Muscle of back (tissue), 13 donors: ENCODE measurements at places on chromosomes 13 and 19.
A peak's percentile ranks its signal among the peaks of the same experiment; 100 is the strongest.

- no peak for DNase-seq
Observed at GRCh38 chr19:44066305-44066704, 5.7 kb upstream of the ZNF284 start.

- DNase-seq: peak; percentile 2
Observed at GRCh38 chr13:72458701-72459100, 268.7 kb downstream of the MZT1 start.

- no peak for DNase-seq
Observed at GRCh38 chr13:88031980-88032559, 360.9 kb downstream of the SLITRK5 start.

- DNase-seq: no peak
Observed at GRCh38 chr19:38715555-38715954, 28.7 kb downstream of the CAPN12 start.

DNA sequence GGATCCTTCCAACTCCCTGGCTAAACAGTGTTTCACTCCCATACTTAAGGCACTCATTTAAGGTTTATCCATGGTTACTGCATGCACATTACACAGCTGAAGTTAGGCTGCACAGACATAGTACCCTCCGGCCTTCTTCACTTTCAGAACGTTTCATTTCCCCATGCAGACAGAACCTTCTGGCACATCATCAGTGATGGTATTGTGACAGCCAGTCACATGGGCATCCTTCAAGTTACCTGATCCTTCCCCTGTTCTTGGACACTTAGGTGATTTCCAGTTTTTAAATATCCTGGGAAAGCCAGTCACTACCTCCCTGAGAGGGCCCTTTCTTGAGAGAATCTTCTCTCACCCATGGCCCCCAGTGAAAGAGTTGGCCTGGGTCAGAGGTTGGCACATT lies 9.1 kb downstream of the SMIM7 start:
- no peak for DNase-seq

- no peak for DNase-seq
Observed at GRCh38 chr13:100069278-100069677, 19.6 kb upstream of the PCCA start.

GRCh38 chr19:41325947-41326706 lies 16.2 kb downstream of the CCDC97 start:
- DNase-seq: no peak

DNA sequence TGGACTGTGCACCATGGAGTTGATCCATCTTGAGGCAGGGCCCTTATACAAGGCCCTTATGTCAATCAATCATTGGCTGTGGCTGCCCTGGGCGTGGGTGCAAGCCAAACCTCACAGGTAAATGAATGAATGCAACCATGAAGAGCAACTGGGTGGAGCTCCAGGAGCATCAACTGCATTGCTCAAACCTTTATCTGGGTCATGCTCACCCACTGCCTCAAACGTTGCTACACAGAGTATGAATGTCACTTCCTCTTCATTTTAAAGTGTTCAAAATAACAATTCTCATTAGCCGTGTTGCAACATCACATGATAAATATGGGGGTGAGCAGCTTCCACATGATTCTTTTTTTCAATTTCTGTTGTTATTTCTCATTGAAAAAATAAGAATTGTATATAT lies 6.4 kb upstream of the ZNF333 start:
- no peak for DNase-seq

DNA sequence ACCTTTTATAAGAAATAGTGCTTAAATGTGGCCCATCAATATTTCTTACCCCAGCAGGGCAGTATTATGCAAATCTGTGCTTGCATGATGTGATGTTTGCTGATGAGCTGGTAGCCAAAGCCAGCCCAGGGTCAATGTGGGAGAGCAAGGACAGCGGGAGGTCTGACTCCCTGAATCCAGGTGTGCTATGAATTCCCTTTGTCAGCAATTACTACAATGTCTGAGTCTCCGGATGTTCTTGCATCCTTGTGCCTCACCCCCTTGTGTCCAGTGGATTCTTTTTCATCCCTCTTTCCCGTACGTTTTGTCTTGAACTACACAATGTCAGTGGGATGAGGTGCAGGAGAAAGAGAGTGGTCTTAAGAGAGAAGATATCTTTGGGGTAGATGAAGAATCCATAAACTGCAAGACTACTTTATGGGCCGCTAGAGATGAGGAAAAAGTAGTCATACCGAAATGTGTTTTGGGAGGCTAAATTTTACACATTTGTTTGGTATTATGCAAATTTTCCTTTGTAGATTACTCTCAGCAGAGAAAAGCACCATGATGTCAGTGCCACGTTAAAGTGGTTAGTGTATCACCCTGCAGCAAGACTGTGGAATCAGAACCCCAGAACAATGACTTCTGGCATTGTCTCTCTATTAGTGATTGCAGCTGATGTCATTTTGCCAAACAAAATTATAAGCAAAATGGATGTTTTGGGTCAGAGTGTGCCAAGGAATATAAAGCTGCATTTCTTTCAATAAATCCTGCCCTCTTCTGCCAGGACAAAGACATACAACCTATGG lies 53.5 kb upstream of the TSHZ3 start:
- DNase-seq: no peak

GRCh38 chr19:610071-610800 lies 20.6 kb downstream of the HCN2 start:
- DNase-seq: no peak

GRCh38 chr19:41265395-41266153 lies 1.4 kb downstream of the HNRNPUL1 start:
- peak; percentile 18 for DNase-seq

- peak; percentile 93 for DNase-seq
Observed at GRCh38 chr19:8592231-8593009, 15.2 kb upstream of the MYO1F start.

DNA sequence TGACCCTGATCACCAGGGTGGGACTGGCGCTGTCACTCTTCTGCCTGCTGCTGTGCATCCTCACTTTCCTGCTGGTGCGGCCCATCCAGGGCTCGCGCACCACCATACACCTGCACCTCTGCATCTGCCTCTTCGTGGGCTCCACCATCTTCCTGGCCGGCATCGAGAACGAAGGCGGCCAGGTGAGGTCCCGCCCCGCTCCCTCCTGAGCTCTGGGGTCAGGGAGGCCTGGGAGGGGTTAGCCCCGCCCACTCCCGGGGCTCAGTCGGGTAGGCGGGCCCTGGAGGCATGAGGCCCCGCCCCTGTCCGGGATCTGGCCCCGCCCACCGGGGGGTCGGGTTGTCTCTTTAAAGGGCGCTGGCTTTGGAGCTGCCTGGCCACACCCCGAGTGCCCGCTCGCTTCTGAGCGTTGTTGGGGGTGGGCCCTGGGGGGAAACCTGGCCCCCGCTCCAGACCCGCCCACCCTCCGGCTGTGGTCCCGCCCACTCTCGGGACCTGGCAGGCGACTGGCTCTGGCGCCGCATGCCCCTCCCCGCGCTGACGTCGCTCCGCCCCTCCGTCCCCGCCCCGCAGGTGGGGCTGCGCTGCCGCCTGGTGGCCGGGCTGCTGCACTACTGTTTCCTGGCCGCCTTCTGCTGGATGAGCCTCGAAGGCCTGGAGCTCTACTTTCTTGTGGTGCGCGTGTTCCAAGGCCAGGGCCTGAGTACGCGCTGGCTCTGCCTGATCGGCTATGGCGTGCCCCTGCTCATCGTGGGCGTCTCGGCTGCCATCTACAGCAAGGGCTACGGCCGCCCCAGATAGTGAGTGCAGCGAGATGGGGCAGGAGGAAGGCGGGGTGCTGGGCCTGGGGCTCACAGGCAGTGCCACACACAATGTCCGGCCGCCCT lies 13.1 kb downstream of the DDX39A start:
- DNase-seq: peak; percentile 92

DNA sequence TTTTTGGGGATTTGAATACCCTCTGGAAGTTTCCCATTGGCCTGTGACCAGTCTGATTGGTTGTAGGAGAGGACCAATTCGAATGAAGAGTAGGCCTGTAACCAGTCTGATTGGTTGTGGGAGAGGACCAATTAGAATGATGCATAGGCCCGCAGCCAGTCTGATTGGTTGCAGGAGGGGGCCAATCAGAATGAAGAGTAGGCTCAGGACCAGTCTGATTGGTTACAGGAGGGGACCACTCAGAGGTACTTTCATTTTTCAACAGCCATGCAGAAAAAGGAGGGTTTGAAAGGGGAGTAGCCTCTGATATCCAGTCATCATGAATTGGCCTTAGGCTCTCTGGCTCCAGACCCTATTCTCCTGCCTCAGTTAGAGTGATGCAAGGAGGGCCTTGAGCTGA lies 30.4 kb upstream of the SLC1A5 start:
- DNase-seq: no peak

DNA sequence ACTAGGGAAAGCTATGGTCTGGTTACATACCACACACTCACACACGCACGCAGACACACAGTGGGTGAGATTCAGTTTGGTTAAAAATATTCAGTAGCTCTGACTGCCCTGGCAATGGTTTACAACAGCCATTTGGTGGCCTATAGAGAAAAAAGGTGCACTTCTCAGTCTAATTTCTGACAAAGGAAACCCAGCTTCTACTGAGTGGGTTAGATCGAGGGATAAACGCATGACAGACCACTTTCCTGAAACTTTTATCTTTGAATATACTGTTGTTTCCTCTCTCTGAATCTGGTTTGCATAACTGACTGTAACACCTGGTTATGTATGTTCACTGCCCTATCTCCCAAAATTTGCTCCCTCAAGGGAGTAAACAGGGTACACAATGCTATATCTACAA lies 2.5 kb downstream of the LIG4 start:
- no peak for DNase-seq

DNA sequence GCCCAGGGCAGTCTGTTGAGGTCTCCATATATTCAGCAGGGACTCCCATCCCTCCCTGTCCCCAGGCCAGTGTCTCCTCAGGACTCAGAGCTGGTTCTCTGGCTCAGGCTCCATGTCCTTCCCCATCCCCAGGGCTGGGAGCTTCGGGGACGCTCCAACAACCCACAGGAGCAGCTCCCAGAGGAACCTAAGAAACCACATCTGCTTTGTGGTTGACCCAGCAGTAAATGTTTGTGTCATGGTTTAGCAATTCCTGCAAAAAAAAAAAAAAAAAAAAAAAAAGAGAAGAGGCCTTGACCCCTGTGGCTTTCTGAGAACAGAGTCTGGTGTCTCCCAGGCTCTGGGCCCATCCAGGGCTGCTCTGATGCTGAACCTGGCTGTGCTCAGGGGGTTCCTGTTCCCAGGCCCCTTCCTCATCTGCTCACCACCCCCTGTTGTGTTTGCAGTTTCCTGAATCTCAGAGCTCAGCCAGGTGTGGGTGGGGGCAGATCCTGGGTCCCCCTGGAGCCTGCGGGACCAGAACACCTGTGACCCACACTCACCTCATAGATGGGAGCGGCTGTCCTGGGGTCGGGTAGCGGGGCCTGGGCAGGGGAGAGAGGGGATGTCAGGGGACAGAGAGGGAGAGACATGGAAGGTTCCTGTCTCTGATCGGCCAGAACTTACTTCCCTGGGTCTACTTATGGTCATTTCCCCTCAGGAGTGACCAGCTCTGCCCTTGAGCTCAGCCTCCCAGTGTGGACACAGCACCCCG lies 25.2 kb upstream of the CEACAM1 start:
- DNase-seq: peak; percentile 30

DNA sequence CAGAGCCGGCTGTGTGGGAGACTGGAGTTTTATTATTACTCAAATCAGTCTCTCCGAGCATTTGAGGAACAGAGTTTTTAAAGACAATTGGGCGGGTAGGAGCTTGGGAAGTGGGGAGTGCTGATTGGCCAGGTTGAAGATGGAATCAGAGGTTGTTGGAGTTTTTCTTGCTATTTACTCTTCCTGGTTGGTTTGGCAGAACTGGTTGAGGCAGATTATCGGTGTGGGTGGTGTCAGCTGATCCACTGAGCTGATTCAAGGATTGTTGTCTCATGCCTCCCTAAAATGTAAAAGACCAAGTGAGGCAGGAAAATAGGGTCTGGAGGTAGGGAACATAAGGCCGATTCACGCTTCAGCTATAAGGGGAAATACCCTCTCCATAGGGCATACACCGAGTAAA lies 1.3 kb upstream of the TDRD12 start:
- DNase-seq: no peak

- DNase-seq: no peak
Observed at GRCh38 chr13:24672141-24673132, 7.8 kb upstream of the ATP12A start.

- no peak for DNase-seq
Observed at GRCh38 chr13:95403349-95404140, 102.3 kb upstream of the ABCC4 start.

DNA sequence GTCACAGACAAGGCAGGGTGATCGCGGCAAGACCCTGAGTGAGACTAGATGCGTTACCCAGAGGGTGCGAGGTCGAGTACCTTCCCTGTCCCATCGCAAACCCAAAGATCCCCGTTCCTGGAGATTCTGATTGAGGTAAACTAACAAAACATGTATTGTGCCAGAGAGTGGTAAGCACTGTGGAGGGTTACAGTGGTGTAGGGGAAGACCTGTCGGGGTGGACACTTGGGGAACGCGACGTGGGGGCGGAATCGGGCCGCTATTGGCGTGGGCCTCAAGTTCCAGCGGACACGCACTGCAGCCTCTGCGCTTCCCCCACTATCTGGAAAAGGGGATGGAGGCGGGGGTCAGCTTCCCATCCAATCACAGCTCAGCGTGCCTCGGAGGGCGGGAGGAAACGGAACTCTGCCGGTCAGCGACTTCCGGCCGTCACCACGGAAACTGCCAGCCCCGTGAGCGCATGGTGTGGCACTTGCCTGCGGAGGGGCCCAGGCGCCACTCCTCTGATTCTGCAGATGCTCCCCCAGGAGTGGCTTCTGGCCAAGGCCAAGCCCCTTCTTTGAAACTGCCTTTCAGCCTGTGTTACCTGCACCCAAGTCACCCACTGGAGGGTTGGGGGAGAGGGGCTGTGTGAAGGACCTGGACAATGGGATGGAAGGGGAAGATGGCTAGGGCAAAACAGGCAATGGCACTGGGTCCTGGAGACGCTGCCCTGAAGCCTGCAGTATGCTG lies 1.0 kb upstream of the UBE2M start:
- DNase-seq: peak; percentile 97

DNA sequence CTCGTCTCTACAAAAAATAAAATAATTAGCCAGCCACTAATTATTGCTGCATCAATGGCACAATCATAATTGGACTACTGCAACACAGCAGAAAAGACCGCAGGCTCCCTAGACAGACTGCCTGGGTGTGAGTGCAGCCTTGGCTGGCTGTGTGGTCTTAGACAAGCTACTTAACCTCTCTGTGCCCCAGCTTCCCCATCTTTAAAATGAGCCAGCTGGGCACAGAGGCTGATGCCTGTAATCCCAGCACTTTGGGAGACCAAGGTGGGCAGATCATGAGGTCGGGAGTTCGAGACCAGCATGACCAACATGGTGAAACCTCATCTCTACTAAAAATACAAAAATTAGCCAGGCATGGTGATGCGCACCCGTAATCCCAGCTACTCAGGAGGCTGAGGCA lies 19.0 kb downstream of the TEX101 start:
- DNase-seq: no peak

DNA sequence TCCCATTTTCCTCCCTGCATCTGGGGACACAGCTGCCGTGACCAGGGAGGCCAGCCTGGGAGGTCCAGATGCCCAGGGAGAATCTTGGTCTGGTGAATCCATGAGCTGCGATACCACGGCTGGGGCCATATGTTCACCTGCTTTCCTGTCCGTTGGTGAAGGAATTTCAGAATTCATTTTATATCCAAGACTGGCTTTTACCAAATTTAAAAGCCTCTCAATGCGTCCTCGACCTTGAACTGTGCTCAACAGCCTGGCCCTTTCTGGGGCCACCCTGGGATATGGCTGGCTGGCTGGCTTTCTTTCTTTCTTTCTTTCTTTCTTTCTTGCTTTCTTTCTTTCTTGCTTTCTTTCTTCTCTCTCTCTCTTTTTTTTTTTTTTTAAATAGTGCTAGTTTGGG lies 22.2 kb upstream of the GDF15 start:
- DNase-seq: no peak

- peak; percentile 86 for DNase-seq
Observed at GRCh38 chr13:42594481-42595252, 20.7 kb downstream of the TNFSF11 start.

- no peak for DNase-seq
Observed at GRCh38 chr13:85194482-85194881, 604.7 kb downstream of the SLITRK6 start.
